CD8-positive, alpha-beta memory T cell (primary cell): ENCODE measurements at places on chromosomes 16 and 17. TPM values are rescaled to one million over a fixed set of nuclear protein-coding genes. Genes with fewer than 3 reads are reported as not detected.

Gene KRT222
- not detected for total RNA-seq

Gene PITPNC1
- 43.1 TPM for total RNA-seq

Gene CMTM1
- total RNA-seq, result 8.2 TPM

Gene TBC1D3C
- not detected for total RNA-seq

GRCh38 chr16:12519986-12520385, 283.7 kb downstream of the CPPED1 start:
- no peak for DNase-seq

DNA sequence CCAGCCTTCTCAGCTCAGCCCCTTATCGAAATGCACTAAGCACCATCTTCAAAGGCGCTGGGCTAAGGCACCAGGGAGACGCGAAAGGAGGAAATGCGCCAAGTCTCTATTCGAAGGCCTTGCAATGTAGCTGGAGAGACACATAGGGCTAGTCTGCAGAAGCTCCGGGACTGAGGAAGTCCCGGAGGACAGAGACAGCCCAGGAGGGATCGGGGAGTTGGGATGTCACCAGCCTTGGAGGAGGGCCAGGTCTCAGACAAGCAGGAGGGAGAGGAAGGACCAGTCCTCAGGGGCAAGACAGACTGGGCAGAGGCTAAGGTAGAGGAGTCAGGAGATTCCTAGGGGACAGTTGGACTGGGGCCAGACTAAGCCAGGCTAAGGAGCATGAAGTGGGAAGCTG, 8.5 kb downstream of the C17orf100 start:
- DNase-seq, result no peak

GRCh38 chr16:7689234-7689633, 356.6 kb downstream of the RBFOX1 start:
- no peak for DNase-seq
